Daoy (cell line): ENCODE measurements at places on chromosomes 5 and 9. TPM values are rescaled to one million over a fixed set of nuclear protein-coding genes. Genes with fewer than 3 reads are reported as not detected.

GRCh38 chr9:105419816-105420597 is 27.8 kb upstream of the FSD1L start:
- no peak for DNase-seq

DNA sequence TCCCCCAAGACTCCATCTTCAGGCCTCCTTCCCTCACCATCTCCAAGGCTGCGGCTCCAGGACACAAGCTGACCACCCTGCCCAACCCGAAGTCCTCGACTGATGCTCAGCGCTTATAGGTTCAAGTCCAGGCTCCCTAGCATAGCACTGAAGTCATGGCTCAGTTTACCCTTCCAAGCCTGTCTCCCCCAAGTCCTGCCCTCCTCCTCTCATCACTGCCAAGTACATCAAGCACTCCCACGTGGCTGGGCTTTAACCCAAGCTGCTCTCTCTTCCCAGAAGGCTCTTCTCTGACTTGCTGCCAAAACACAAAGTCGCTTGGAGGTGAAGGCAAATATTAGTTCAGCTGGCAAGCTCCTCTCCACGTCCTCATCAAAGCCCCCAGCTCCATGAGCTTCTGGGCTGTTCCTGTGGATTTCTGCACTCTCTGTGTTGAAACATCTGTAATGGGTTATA is 22.1 kb upstream of the MARCHF6 start:
- DNase-seq = peak; percentile 39

DNA sequence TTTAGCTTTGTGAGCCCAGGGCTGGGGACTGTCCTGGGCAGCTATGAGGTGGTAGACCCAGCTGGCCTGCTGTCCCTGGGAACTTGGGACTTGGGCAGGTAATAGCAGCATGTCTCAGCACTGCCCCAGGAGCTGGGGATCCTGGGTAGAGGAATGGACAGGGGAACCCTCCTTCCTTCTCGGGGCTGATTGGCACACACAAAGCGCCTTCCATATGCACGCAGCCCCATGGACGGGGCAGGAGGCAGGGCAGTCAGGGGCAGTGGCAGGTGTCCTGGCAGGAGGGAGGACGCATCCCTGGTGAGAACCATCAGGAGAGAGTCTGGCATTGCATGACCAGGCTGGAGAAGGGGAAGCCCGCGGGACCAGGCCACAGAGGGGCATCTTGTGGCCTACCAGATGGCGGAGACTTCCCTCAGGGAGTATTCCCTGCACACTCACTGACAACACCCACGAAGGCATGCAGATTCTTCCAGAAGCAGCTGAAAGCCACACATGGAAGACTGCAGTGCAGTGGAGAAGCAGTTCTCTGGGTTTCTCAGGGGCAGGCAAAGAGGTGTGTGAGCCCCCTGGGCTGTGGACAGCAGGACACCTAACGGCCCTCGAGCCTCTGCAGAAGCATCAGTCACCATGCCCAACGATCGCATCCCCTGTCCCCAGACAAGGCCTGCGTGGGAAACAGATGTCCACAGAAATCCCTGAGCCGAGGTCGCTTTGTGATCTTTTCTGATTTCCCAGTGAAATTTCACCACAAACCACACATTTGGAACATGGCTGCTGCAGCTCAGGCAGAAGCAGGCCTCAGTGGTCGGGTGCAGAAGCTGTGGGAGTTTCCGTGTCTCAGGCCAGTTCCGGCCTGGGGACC is 7.0 kb upstream of the NKD2 start:
- DNase-seq = no peak

DNA sequence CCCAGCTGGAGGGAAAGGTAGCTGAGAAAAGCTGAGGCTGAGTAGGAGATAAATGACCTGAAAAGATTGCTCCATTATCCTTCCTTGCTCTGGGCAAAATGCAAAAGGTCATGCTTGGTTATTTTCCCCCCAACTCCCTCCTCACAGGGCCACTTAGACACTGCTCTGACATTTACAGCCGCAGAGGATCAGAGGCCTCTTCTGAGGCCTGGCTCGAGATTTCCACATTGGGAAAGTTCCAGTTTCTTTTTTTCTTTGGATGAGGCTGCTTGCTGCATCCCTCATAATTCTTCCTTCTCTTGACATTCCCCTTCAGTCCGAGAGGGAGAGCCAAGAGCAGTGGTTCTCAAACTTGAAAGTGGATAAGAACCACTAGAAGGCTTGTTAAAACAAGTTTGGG is 60.1 kb upstream of the HSPA9 start:
- no peak for DNase-seq

Gene ARL14EPL
- 1.3 TPM in 1 of 2 replicates, not detected in the other for total RNA-seq

Gene CDH6
- 0.15 and 0.57 TPM in 2 replicates for total RNA-seq

Gene FAXDC2
- total RNA-seq = 0.12 and 0.46 TPM in 2 replicates

DNA sequence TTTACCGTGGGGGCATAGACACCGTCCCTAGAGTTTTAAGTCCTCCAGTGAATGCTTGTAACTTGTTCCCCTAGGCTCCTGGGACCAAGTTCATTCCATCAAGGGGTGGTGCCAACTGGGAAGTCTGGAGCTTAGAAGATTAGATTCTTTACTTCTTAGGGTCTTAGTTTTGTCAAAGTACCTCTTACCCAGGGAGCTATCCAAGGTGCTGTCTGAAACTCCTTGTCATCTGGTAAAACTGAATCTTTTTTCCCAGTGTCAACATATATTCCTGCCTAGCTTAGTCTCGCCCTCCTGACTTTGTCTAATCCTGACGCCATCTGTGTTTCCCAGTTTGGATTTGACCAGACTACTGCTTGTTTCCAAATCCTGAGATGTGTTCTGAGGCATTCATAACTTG is 41.6 kb downstream of the MAMDC2 start:
- peak; percentile 22 for DNase-seq

DNA sequence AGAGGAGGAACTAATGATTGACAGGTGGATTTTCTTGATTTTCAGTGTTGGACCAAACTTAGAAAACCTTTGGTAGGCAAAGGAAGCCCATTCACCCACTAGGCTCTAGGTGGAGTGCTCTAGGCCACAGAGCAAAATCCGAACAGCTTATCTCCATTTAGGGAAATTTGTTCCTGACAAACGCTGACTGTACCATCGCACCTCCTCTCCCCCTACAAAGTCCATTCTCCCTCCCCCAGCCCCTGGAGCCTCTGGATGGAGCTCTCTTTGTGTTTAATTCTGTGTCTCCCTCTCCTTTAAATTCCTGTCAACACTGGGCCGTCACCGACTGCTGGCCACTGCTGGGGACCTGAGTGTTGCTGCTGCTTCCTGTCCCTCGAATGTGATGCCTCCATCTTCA is 350.1 kb upstream of the IRX2 start:
- DNase-seq = no peak

- peak; percentile 60 for DNase-seq
These were observed 10.8 kb downstream of the KCNV2 start for GRCh38 chr9:2727966-2728613.

DNA sequence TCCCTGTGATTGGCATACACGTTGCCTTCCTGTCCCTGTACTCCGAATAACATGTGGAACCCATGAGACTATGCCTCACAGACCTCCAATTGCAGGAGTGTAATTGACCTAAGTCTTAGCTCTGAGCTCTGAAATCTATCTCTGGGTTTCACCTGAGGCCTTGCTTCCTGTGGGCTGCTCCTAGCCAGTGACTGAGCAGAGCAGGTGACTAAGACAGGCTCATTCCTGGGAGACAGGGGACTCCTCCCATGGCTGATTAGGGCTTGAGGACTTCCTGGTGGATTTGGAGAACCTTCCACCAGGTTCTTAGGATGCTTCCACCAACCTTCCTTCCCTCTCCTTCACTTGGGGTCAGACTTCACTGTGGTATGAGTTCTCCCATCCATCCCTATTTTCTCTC is 22.3 kb upstream of the MIER3 start:
- no peak for DNase-seq

- no peak for DNase-seq
These were observed 178.4 kb downstream of the GNA14 start for GRCh38 chr9:77469515-77470231.

DNA sequence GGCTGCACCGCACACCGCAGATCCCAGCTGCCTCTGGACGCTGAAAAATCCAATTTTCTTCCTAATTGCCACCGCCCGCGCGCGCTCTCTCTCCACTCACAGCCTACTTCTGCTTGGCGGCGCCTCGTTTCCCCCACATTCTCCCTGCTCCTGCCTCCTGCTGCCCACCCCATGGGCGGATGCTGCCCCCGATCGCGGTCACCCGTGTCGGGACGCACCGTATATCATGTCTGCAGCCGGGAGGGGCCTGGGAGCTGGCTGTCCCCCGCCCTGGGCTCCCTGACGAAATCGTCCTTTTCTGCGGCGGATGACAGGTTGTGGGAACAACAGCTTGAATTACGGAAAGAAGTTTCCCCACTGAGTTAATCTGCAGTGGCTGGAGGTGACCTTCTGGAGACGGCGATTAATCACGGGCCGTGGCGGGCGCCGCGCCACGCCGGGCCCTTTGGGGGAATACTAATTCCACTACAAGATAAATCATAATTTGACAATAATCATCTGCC is 36.3 kb upstream of the PSD2 start:
- DNase-seq = no peak
